ENCODE measurements at places on chromosomes 2 and 18.

DNA sequence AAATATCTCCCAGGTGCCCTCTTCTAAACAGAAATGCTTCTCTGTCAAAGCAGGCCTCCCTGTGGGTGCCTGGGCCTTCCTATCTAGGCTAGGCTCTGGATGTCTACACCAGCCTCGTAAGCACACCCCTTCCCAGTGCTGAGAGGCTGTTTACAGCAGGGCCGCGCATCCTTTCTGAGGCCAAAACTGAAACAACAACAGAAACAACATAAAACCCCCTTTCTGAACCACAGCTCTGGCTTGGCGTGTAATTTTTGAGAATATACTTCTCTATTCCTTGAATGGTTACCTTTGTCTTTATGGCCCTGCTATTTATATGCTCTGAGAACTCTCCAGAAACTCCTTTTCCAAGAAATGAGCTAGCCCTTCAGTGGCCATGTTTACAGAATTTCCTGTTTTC is 118.4 kb downstream of the BCL2L11 start:
- DNase-seq = no peak

- peak; percentile 15 for DNase-seq
These were observed 662 bp downstream of the ACVR2A start for GRCh38 chr2:147845411-147845971.

GRCh38 chr2:15638720-15639119 is 47.1 kb downstream of the DDX1 start:
- no peak for DNase-seq

DNA sequence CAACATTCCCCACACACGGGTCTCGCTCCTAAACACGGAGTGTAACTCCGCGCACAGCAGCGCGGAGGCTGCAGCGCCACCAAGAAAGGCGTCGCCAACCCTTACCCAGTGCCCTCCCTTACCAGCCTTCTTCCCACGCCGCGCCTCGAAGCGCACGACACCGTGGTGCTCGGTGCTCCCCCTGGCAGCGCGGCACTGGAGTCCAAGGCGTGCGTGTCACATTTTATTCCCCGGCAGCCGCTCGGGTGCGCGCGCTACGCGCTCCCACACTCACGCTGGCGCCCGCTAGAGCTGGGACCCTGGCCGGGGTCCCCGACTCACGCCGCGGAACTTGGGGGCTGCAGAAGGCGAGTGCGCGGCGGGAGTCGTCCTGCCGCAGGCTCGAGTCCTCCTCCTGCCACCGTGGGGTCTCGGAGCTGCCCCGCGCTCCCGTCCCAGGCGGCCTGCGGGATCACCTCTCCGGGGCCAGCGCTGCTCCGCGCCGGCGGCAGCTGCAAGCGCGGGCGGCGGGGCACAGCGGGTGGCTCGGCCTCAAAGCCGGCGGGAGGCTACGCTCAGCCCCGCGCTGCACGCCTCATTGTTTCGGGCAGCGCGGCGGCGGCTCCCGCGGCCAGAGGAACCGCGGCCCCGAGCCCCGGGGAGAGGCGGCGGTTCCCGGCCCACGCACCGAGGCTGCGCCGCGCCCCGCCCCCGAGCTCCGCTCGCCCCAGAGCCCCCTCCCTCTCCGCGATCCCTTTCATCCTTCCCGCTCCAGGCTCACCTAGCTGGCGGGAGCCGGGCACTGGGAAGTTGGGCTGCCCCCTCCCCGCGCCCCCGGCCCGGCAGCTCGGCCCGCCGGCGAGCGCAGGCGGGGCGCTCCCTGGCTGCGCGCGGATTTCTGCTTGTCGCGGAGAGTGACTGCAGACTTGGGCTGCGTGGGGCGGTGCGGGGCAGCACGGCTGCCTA is at the start of gene ST6GAL2:
TSS of gene ST6GAL2 (minus strand) at position 197 of the 945 bp plus-strand sequence. CDS start 42,190 bp downstream, outside the sequence.
- DNase-seq = peak; percentile 58

DNA sequence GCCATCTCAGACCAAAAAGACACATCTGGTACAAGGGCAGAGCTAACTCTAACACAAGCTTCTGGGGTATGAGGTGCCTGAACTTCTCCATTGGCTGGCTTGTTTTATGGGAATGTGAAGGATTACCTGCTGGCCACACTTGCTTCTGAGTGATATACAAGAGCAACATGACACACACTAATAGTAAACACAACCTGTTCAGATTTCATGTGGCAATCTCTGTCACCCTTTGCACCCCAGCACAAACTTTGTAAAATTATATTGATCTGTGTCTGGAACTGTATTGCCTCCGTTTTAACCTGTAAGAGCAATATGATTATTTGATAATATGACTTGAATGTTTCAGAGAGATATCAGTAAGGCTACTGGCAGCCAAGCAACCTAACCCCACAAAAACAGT is 276.7 kb downstream of the CCDC85A start:
- no peak for DNase-seq

DNA sequence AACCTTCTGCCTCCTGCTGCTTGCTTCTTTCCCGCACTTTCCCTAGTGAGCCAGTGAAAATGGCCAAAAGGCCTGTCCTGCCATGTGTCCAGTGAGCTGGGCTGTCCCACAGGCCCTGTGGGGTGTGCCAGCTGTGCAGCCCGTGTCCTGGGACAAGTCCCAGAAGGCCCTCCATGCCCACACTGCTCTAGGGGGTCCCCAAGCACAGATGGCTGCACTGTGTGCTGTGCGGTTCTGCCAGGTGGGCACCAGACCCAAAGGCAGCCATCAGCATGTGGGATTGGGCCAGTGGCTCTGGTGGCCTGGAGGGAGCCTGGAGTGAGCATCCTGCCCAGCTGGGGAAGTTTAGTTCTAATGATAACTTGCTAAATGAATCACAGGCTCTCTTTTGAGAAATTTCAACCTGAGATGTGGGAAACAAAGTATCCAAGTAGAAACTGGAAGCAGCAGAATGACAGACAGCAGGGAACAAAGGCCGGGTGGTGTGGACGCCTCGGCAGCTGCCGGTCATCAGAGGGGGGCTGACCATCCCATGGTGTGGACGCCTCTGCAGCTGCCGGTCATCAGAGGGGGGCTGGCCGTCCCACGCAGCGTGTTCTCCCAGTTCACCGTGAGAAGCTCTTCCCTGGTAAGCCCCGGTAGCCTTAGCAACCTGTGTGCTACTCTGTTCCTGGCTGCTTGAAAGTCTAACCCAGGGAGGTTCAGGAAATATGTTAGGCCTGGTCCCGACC is 9.9 kb upstream of the CNDP2 start:
- DNase-seq = no peak

DNA sequence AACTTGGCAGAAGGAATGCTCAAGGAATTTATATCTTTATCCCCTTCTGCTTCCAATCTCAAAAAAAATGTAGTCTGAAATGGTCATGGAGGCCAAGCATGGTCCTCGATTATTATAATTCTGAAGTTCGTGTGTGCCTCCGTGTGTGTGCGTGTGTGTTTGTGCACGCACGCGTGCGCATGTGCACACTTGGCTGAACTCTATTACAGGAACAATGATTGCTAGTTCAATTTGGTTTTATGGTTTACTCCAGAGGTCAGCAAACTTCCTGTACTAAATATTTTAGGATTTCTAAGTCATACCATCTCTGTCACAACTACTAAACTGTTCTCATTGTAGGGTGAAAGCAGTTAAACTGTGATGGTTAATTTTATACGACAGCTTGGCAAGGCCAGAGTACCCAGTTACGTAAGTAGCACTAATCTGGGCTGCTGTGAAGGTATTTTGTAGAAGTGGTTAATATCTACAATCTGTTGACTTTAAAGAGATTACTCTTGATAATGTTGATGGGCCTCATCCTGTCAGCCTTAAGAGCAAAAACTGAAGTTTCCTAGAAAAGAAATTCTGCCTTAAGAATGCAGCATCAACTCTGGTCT is 5.8 kb upstream of the MARCHF7 start:
- DNase-seq = no peak

- DNase-seq = no peak
These were observed 57.2 kb downstream of the TSHZ1 start for GRCh38 chr18:75267643-75268363.
